ENCODE measurements at places on chromosomes 12 and 14.
A peak's percentile ranks its signal among the peaks of the same experiment; 100 is the strongest.

GRCh38 chr12:110134691-110135411 lies 10.7 kb downstream of the IFT81 start:
- no peak for DNase-seq

DNA sequence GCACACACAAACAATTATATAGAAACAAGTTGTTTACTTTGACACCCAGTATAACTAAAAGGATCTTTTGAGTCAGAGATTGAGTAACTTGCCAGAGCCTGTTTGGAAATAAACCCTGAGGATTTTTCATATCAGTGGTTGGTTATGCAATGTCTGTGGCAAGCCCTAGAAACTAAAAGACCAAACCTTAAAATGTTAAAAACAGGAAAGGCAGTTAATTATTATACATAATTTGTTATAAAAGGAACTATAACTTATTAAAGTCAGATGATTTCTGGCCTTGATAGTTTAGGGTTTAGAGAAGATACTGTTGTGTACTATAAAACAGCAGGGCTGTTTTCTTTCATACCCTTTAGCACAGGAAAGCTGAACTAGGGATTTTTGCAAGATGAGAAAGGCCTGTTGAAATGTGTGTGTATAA lies 44.1 kb downstream of the PSEN1 start:
- no peak for DNase-seq

DNA sequence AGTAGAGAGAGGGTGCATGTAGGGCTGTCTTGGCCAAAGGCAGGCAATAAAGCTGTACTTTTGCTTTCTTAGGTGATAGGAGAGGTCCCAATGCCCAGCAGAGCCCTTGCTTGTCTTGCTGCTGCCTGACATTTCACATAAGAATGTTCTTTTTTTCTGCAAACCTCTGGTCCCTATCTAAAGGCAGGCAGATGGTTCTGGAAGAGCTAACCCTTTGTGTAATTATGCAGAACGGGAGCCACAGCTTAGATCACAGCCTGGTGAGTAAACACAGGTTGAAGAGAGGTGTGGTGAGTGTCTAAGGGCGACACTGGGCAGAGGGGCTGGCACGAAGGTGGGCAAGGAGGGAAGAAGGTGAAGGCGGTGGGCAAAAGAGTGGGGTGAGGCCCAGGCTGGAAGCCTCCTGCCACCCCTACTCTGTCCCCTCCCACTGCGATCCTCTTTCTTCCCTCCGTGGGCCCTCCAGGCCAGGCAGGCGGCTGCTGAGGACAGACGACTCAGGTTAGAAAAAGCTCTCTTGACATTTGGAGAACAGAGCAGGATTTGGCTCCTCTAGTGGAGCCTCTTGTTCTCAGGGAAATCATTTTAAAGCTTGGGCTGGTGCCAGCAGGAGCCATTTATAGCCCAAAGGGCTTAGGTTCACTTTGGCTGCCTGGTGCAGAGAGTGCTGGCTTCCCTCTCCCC lies 42.8 kb downstream of the PRMT8 start:
- no peak for DNase-seq

GRCh38 chr12:21718403-21718802 lies 56.1 kb downstream of the KCNJ8 start:
- DNase-seq, result no peak

DNA sequence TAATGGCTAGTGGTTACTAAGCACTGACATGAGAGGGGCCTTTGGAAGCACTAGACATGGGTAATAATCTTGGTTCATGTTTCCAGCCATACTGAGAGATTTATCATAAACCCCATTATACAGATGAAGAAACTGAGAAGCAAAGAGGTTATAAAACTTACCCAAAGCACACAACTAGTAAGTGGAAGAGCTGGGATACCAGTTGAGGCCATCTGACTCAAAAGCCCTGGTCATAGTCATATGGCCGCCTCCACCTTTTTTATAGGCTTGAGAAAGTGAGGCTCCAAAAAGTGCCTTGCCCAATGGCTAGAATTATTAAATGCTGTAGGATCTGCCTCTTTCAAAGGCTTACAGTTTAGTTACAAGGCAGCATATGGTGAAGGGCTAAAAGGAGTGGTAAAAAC lies 944 bp downstream of the TXNRD1 start:
- DNase-seq, result no peak

GRCh38 chr12:24754690-24755638 lies 193.9 kb downstream of the BCAT1 start:
- no peak for DNase-seq

- no peak for DNase-seq
Measured at GRCh38 chr12:80045594-80045993, 53.7 kb upstream of the OTOGL start.

GRCh38 chr12:46383654-46384450 lies 11.3 kb upstream of the SLC38A2 start:
- peak; percentile 94 for DNase-seq

GRCh38 chr14:70359076-70359424 lies 433 bp downstream of the COX16 start:
- no peak for DNase-seq

GRCh38 chr14:54776361-54777001 lies 126.1 kb downstream of the GCH1 start:
- DNase-seq, result peak; percentile 59

DNA sequence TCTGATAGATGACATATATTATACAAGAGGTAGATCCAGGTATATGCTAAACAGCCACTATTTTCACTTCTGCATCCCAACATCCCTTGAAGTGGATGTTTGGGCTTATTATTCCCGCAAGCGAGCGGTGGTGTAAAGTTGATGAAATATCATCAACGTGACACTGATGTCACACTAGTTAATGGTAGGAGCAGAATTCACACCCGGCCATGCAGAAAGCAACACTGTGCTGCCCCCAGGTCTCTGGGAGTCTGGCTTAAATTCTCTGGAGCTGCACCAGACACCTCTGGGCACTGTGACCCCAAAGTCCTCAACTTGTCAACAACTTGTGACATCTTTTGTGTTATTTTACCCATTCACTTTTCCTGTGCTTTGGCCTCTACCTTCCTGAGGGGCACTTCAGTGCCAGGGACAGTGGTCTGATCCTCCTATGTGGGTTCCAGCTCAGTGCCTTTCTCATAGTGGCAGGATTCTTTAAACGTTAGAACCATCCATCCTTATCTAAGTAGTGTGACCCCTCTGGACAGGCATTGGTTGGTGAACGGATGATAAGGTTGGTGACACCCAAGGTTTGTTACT lies 952 bp downstream of the DRAM1 start:
- DNase-seq, result peak; percentile 2

DNA sequence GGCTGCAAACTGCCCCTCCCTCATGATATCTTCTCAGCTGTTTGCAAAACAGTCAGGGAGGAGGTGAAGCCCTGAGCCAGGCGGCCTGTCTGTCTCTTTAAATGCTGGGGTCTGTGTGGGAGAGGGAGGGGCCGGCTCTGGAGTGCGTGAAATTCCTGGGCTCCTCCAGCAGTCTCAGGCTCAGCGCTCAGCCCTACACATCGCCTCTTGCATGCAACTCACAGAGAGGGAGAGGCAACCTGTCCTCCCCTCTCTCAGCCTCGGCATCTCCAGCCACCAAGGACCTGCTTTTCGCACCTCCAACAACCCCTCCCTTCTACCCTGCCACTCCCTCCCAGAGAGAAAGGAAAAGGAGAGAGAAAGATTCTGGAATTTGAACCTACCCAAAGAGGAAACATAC lies at the start of gene NRXN3:
Gene NRXN3, plus strand, starts transcription at position 171 of the 400 bp plus-strand sequence. CDS start 72,721 bp downstream, outside the sequence.
- DNase-seq, result peak; percentile 80

GRCh38 chr12:128393346-128393745 lies 126.4 kb downstream of the TMEM132C start:
- DNase-seq, result no peak

DNA sequence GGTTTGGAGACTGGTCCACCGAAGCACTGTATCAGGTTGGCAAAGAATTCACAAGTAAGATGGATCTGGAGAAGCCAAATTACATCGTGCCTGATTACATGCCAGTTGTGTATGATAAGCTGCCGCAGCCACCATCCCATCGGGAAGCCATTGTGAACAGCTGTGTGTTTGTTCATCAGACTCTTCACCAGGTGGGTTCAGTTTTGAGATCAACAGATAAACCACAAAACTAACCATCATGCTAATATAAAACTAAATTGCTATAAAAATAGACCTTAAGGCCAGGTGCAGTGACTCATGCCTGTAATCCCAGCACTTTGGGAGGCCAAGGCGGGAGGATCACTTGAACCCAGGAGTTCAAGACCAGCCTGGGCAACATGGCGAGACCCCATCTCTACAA lies 58.9 kb downstream of the HSP90AA1 start:
- no peak for DNase-seq

- DNase-seq, result no peak
Measured at GRCh38 chr12:92403210-92404175, 257.8 kb upstream of the BTG1 start.

- no peak for DNase-seq
Measured at GRCh38 chr12:90953956-90954421, 987 bp downstream of the CCER1 start.

- peak; percentile 27 for DNase-seq
Measured at GRCh38 chr14:23121361-23121771, 2.3 kb upstream of the CEBPE start.

GRCh38 chr12:12254553-12254952 lies 12.3 kb downstream of the LRP6 start:
- no peak for DNase-seq

- no peak for DNase-seq
Measured at GRCh38 chr12:116610971-116611541, 51.9 kb downstream of the MAP1LC3B2 start.

GRCh38 chr12:100539202-100539601 lies 34.3 kb upstream of the GAS2L3 start:
- DNase-seq, result no peak

GRCh38 chr12:23523339-23523738 lies 426.1 kb downstream of the SOX5 start:
- DNase-seq, result no peak

DNA sequence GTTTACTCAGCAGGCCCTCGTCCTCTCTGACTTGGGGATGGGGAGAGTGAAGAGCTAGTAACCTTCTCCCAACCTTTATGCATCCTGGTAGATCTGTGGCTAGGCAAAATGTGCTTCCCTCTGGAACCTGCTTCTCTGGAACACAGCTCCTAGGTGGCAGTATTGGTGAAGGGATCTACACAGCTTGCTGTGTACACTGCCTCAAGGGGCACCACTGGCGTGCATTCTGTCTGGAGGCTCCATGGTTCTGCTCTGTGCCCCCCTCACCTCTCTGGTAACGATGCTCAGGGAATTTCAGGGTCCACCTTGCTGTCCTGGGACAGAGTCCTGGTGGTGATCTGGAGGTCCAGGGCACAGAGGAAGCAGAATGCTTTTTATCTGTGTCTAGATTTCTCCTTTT lies 43.5 kb upstream of the KCNA5 start:
- DNase-seq, result no peak

DNA sequence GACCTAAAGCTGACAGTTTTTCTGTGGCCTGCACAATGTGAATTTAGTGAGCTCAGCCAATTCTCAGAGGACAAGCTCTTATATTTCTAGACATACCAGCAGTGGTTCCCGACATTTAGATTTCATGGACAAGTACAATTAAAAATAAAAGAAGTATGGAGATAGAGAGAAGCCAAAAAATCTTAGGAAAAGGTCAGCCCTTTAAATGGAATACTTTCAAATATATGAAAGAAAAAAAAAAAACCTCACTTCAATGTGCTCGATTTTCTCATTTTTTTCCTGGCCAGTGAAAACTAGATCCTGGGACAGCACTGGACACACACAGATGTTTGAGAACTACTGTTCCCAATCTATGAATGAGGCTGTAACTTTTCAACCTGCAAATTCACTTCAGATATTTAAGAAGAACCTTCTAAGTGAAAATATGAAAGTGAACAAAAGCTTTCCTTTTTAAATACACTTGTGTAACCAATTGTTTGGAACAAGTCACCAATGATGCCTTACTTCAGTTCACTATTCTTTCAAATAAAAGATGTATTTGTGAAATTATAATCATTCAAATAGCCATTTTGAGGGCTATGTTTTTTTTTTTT lies 109.4 kb downstream of the SLC38A1 start:
- no peak for DNase-seq

DNA sequence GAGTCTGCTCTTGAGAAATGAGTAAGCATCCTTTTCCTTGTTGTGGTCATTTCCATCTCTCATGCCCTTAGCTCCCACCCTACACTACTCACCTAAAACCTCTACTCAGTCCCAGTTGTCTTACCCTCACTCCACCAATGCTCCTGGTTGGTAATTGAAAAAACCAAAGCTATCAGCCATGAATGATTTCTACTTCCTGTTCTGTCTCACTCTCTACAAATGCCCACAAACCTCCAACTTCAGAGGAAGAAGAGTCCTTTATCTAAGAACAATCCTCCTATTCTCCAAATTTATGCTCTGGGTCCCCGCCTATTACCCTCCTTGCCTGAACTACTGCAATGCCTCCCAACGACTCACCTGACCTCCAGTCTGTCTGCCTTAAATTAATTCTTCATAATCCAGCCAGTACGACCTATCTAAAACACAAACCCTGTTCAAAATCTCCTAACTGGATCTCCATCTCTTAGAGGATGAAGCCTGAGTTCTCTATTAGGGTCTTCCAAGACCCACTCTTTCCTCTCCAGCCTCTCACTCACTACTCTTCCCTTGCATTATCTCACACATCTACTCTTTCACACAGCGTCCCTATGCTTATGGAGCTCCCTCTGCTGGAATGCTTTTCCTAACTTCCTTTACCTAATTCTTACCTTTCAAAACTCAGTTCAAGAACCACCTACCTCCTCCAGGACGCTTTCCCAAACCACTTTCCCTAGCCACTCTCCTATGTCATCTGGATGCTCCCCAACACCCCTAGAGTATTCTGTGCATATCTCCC lies 2.2 kb downstream of the DHRS1 start:
- DNase-seq, result no peak

DNA sequence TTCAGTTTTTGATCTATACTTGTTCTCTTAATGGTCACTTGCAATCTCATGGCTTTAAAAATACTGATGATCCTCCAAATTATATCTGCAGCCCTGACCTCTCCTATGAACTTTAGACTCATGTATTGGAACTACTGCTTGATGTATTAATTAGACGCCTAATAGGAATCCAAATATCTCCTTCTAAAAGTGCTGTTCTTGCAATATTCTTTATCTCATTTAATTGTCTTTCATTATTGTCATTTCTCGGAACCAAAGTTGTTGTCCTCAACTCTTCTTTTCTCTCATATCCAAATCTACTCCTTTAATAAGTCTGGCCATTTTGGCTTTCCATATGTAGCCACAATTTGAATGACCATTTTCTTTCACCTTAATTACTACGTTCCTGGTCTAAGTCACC lies 907.6 kb upstream of the SEL1L start:
- DNase-seq, result no peak

DNA sequence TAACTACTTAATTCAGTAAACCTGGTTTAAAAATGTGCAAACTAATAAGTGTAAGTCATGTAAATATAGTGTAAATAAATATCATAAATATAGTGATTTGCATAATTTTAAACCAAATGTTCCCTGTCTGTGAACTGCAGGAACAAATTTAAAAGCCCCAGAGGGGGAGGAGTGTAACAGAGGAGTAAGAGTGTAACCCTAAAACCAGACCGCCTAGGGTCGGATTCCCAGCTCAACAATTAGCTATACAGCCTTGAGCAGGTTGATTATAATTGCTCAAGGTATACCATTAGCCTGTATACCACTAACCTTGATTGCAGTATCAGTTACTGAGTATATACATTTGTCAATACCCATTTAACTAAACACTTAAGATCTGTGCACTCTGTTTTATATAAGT lies 218.4 kb downstream of the ADAMTS20 start:
- no peak for DNase-seq

Measured in Ammon's horn (tissue), 1 donor.